Endodermal cell (in vitro differentiated cells): ENCODE measurements at places on chromosomes 7 and 10.

DNA sequence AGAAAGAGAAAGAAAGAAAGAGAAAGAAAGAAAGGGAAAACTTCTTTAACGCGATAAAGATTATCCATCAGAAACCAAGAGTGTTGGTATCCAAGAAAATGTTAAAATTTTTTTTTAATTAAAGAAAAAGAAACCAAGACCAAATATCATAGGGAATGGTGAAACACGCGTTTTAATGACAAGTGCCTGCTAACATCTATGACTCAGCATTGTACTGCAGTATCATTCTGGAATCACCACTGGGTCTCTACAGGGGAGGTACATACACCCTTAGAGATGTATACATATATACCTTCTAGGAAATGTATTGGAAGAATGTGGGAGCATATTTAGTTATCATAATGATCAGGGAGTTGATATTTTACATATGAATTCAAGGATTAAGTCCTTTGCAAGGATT lies 32.1 kb upstream of the PIK3AP1 start:
- no peak for DNase-seq

GRCh38 chr7:136294977-136295376 lies 317.8 kb upstream of the MTPN start:
- DNase-seq: peak; percentile 44

DNA sequence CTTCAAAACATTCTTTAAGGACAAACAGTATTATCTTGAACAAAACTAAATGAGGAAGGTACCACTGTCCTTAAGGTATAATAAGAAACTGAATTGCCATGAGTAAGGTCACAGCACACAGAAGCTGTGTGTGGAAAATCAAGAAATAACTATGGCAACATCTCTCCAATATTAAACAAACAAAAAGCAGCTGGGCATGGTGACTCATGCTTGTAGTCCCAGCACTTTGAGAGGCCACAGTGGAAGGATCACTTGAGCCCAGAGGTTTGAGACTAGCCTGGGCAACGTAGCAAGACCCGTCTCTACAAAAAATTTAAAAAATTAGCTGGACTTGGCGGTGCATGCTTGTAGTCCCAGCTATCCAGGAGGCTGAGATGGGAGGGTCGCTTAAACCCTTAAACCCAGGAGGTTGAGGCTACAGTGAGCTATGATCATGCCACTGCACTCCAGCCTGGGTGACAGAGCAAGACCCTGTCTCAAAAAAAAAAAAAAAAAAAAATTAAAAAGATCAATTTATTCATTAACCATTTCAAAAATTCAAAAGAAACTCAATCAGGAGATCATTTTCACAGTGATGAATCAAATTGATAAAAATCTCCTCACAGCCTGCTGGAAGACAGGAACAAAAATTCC lies 195.4 kb downstream of the SKIDA1 start:
- DNase-seq: no peak

- DNase-seq: no peak
Observed at GRCh38 chr7:64687249-64687648, 21.3 kb downstream of the ZNF107 start.

GRCh38 chr10:71423901-71424300 lies 27.2 kb downstream of the CDH23 start:
- peak; percentile 22 for DNase-seq

DNA sequence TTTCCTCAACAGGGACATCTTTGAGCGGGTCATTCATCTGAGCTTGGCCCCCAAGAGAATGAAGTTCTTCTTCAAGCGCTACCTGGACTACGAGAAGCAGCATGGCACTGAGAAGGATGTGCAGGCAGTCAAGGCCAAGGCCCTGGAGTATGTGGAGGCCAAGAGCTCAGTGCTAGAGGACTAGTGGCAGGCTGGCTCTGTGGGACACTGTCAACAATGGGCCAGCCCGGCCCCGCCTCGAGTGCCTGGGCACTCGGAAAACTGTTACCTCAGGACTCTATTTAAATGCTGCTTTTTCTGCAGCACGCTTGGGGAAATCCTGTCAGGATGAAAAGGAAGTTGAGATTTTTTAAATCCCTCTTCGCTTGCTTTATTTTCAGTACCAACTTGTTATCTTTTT lies 6.8 kb downstream of the CALHM2 start:
- DNase-seq: no peak

DNA sequence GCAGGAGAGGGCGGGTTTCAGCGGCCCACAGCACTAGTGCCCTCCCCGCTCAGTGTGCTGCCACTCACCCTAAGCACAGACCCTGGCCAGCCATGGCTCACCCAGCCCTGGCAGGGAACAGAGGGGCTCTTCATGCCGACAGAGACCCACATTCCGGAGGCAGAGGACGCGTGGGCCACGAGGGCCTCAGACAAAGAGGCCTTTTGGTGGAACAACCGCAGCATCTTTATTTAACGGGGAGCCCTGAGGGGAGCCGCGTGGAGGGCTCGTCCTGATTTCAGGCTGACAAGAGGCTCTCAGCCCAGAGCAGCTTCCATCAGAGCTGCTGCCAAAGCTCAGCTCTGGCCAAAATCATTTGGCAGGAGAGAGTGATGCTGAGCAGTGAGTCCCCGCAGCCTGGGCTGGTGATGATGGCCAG lies 127.8 kb downstream of the SH3PXD2A start:
- DNase-seq: no peak
